ENCODE measurements at places on chromosomes 13 and 19.
A peak's percentile ranks its signal among the peaks of the same experiment; 100 is the strongest.

DNA sequence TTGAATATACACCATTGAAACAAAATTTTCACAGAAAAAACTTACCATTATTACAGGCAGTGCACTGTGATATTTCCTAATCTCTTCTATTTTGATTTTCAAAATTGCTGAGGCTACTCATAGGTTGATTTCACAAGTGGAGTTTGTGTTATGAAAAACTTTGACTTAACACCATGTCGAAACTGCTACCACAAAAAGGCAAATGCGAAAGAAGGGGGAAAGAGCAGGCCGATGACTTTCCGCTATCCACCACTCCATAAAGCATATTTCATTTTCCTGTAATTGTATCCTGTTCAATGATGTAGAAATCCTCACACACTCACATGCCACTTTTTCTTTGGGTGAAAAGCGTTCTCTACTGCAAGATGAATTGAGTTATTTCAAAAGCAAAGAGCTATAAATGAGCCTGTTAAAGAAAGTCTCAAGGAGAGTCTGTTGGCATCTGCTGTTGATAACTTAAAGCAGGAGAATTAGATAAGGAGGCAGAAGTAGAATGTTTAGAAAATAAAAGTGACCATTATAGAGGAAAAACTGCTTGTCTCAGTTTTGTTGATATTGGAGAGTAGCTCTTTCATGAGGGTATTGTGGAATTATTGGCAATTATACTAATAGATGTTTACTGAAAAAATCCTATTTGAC, 18.8 kb downstream of the KL start:
- no peak for DNase-seq

GRCh38 chr13:112693831-112694497, 4.1 kb downstream of the ATP11A start:
- DNase-seq, result no peak

GRCh38 chr19:58558066-58558622, at the start of gene UBE2M:
Gene UBE2M (minus strand): TSS chr19:58558611. CDS start chr19:58558381, 230 bp downstream.
- peak; percentile 72 for DNase-seq

DNA sequence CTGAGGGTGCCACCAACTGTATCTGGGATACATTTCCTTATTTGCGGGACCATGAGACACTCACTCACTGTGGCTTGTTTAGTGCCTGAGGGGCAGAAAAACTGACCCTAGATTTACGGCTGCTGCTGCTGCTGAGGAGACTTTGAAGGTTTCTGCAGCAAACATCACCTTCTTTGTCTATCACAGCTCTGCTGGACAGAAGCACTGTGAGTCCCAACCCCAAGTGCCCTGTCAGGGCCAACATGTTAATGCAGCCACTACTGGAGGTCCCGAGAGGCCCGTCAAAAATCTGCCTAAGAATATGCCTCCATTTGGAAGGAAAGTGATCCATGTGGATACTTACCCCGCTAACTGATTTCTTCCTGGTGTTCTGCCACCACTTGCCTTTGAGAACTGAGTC, 37.3 kb upstream of the UBL3 start:
- DNase-seq, result no peak

DNA sequence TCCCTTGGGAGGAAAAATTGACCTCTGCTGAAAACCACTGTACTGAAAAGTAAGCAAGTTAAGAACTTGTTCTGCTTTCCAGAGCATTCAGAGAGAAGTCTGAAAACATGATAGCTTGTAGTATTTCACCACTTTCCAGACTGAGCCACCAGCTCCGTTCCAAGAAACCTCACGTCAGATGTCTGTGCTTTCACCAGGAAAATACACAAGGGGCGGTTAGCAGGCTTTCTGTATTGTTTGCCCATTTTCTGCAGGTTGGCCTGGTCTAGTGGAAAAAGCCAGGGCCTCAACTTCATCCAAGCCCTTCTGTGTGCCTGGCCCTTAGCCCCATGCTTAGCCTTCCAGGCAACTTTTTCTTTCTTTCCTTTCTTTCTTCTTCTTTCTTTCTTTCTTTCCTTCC, 36.4 kb downstream of the RXFP2 start:
- no peak for DNase-seq

DNA sequence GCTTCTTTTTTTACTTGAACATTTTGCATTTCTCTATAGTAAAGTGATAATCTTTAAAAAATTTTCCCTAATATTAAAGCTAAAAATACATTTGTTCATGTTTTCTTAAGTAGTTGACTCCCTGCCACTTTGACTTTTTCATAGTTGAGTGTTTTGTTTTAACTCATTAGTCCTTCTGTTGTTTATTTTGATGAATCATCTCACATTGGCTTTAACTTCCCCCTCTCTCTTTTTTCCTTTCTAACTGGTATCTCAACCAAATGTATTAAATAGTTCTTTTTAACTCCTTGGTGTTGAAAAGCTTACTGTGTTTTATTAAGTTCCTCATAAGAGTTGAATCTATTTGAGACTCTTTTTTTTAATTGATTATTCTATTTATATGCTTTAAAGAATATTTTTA, 2.8 kb downstream of the TNFSF13B start:
- no peak for DNase-seq

- no peak for DNase-seq
Observed at GRCh38 chr13:43170506-43170905, 147.1 kb downstream of the DNAJC15 start.

DNA sequence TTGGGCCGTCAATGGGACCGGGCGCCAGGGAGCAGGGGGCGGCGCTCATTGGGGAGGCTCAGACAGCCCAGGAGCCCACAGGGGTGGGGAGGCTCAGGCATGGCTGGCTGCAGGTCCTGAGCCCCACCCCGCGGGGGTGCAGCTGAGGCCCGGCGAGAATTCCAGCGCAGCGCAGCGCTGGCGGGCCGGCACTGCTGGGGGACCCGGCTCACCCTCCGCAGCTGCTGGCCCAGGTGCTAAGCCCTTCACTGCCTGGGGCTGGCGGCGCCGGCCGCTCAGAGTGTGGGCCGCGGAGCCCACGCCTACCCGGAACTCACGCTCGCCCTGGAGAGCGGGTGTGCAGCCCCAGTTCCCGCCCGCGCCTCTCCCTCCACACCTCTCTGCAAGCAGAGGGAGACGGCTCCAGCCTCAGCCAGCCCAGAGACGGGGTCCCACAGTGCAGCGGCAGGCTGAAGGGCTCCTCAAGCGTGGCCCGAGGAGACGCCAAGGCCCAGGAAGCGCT, 1227.4 kb downstream of the PCDH17 start:
- no peak for DNase-seq

Measured in activated naive CD4-positive, alpha-beta T cell treated with anti-CD3 and anti-CD28 coated beads, Interleukin-2, amount 50 U/mL, for 16 hours (primary cell).